Activated naive CD4-positive, alpha-beta T cell treated with Interleukin-2 at 50 U/mL for 16 hours (primary cell): ENCODE measurements at places on chromosomes 1 and 21.

- no peak for DNase-seq
Measured at GRCh38 chr1:43432907-43433306, 20.8 kb downstream of the HYI start.

DNA sequence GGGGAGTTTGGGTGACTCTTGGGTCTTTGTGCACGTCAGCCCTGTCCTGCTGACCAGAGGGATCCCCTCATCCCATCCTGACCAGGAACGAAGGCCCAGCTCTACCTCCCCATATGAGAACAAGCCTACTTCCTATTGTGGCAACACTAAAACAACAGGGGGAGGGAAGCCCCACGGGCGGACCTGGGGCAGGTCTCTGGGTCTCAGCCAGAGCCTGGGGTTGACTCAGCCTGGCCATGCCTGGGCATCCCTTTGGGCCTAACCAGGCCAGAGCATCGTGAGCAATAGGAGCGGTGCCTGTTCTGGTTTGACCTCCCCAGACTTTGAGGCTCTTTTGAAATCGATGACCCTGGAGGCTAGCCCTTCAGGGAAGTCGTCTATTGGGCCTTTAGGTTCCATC, 16.8 kb downstream of the RPS6KA1 start:
- no peak for DNase-seq

GRCh38 chr1:25524568-25525360, 18.6 kb upstream of the LDLRAP1 start:
- no peak for DNase-seq

DNA sequence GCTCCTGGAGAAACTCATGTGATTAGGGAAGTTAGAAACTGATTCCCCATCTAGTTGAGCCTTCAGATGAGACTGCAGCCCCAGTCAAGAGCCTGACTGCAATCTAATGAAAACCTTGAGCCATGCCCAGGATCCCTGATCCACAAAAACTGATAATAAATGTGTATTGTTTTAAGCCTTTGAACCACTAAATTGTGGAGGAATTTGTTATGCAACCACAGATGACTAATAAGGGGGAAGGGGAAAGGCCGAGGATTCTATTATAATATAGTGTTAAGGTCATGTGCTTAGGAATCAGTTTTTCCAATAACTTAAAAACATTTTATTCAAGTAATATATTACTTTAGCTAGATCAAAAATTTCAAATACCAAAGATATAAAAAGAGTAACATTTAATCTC, 52.8 kb upstream of the USP25 start:
- DNase-seq, result no peak

DNA sequence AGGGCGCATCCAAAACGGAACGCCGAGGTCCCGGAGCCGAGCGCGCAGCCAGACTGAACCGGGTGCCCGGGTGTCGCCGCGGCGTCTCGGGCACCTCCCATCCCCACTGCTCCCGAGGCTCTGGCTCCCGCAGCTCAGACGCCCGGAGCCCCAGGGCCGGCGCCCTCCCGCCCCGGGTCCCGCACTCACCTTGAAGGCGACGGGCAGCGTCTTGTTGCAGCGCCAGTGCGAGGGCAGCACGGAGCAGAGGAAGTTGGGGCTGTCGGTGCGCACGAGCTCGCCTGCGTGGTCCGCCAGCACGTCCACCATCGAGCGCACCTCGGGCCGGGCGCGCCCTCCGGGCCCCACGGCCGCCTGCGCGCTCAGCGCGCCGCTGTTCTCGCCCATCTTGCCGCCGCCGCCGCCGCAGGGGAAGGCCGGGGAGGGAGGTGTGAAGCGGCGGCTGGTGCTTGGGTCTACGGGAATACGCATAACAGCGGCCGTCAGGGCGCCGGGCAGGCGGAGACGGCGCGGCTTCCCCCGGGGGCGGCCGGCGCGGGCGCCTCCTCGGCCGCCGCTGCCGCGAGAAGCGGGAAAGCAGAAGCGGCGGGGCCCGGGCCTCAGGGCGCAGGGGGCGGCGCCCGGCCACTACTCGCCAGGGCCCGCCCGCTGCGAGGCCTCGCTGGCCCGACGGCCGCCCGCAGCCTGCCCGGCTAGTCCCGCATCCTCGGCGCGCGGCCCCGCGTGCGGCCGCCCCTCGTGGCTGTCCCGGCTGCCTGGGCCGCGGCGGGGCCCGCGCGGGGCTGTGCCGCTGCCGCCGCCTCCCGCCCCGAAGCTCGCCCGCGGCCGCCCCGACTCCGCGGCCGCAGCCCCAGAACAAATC, 447 bp downstream of the RUNX3 start:
- DNase-seq, result peak; percentile 60

DNA sequence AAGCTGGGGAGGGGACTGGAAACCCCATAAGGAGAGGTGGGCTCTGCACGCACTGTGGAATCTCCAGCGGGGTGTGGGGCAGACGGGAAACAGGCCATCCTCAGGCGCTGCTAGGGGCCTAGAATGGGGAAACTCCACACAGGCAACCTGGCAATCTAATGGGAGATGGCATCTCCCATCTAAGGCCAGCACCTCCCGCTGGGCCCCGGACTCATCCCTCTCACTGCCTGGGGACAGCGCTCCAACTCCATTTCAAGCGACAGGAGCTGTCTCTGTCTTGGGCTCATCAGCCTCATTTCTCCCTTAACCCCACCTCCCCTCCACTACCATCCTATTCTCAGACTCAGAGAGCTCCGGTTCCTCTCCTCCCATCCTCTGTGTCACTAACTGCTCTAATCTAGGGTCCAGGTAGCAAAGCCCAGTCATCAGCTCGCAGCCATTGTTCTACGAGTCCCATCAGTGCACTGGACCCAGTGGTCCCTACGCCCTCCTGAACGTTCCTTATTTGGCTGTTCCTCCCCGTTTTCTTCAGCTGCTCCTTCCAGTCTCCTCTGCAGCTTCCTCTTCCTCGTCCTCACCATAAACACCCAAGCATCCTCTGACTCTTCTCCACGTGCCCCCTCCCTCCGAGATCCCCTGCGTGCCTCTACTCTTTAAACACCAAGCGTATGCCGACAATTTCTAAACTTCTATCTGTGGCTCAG, 93.4 kb upstream of the CASZ1 start:
- DNase-seq, result no peak
